ENCODE measurements at places on chromosomes 1 and 21.

DNA sequence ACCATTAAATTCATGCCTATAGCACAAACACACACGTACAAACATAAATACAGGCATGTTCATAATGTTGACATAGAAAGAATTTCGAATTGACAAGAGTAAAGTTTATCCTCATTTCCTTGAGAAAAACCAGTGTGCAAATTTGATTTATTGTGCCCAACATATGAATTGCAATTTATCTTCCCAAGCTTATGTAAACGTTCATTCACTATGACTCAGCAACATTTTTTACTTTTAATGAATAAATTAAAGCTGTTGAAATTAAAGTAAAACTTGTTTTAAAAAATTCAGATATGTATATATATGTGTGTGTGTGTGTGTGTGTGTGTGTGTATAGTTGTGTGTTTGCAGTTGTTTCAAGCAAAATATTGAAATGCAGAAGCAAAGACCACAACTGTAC lies 1067.9 kb downstream of the BRINP3 start:
- no peak for DNase-seq

DNA sequence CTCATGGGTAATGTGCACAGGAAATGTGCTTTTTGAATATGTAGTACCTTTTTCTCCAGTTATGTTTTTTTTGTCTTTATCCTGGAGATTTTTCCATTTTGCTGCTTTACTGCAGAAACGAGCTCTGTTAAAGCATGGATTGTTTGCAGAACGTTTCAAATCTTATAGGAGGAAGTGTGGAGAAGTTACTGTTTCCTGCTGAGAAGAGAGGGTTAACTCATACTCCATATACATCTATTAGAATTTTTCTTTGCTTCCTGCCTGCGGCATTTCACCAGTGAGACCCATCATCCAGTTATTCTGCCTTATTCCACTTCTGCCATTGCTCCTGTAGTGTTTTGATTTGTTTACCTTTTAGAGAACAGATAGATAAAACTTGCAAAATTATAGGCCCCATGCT lies 2.0 kb downstream of the RPRD2 start:
- DNase-seq, result no peak

DNA sequence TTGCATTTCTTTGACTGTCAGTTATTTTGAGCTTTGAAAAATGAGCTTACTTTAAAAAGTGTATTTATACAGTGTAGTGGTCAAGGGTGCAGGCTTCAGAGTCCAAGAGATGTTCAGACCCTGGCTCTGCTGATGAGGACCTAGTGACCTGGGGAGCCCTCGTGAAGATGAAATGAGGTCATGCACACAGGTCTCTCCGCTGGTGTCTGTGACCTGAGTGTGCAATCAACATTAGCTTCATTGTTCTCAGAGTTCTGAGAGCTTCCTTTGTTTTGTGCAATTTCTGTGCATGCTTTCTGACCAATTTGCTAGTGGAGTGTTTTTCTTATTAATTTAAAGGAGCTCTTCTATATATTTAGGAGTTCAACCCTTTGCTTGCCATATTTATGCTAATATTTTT lies 71.3 kb downstream of the RIPK4 start:
- DNase-seq, result no peak

- DNase-seq, result no peak
Measured at GRCh38 chr1:235077571-235078479, 50.8 kb downstream of the TOMM20 start.

DNA sequence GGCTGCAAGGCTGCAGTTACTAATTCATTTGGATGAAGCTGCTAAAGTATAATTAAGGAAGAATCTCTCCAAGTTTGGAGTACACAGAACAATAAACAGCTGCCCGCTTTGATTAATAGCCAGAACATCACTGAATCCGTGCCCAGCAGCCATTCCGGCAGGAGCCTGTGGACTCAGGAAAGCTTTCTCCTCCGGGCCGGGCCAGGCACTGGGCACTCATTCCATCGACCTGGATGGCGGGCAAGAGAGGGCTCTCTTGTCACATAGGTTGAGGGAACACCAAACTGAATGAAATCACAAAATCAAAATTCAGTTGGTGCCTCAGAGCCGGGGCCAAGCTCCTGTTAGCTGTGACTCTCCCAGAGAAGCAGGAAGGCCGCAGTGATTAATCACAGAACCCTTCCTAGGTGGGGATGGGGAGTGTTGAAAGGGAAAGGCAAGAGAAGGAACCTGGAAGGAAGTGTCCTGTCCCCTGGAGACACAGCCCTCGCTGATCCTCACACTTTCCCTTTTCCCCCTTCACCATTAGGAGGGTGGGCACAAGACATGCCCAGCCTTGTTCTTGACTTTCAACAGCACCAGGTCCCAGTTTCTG lies 306.7 kb downstream of the NPHP4 start:
- DNase-seq, result no peak
